ENCODE measurements at places on chromosomes 5 and 9.

DNA sequence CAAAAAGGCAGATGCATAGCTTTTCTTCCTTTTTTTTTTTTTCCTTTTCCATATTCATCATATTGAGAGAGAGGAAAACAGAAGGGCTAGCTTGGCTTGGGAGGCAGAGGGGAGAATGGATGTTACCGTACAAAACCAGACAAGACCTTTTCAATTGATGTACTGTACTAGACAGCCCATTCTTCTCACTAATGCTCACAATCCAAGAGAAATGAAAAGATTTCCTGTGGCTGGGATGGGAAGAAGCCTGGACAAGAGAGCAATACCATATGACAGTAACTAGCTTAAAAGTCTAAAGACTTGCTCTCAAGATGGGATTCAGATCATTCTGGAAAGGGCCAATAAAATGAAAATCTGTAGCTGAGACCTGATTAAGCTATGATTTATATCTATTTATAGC is 3.4 kb downstream of the CEMIP2 start:
- DNase-seq, result no peak

DNA sequence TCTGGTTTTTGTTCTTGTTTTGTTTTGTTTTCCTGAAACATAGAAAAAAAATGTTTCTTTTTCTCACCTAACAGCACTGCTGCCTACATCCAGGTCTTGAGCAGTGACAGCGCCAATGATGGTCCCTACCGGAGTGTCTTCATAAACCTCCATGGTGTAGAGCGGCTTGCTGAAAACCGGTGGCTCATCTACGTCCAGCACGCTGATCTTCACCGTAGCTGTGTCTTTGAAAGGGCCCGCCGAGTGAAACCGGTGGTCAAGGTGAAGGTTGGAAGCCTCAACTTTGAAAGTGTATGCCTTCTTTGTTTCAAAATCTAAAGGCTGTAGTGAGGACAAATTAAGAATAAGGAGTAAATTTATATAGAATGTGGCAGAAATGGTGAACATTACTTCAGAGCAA is 1051.0 kb downstream of the CDH12 start:
- DNase-seq, result no peak

DNA sequence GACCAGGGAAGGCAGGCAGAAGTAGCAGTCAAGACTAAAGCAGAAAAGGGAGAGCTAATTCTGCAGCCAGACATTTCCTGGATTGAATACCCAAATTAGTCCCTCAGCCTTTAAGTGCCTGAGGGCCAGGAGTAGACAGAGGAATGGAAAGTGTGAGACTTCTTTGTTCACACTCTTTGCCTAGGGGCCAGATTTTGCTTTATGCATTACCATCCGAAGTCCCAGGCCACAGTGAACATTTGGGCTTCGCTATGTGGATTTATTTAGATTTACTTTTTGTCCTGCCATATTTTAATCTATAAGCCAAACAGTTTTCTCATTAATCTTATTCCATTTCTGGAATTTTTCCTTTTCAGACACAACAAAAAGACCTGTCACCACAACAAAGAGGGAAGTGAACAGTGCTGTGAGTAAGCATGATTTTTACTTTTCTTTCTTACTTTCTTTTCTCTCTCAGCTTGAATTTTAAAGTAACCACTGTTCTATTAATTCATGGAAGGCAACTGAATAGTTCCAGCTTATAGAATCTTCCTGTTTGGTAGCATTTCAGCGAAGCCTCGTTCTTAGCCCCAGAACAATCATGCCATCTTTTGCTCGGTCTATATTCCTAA is 52.6 kb downstream of the PDCD1LG2 start:
- no peak for DNase-seq

DNA sequence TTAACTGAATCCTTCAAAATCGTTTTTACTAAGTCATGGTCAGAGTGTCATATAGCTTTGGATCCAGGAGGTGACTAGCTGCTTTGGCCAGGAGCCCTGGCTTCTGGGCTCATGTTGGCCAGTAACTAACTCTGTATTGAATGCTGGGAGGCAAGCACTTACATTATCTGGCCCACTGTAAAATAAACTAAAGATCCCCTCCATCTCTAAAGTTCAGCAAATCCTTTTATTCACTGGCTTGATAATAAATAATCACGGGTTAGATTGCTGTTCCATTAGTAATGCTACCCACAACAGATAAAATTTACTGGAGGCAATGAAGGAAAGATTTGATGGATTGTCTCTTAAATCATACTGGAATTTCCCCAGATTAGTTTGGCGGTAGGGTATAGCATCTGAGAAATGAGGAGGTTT is 382.2 kb upstream of the TLE4 start:
- no peak for DNase-seq

DNA sequence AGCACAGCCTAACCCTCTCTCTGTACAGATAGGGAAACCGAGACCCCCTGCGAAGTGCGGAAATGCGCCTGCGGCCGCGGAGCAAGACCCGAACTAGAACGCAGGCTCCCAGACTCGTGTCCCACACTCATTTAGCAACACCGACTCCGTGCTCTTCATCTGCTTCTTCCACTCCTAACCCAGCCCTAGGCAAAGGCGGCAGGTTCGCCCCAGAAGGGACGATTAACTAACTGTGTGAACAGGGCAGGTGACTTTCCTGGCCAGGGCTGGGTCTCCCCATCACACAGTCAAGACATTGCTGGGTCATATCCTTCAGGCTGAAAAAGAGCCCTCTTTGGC is 903 bp downstream of the CDX1 start:
- DNase-seq, result no peak

GRCh38 chr5:119255571-119256356 is 100.1 kb upstream of the TNFAIP8 start:
- no peak for DNase-seq

- no peak for DNase-seq
These were observed 35.8 kb downstream of the PPIC start for GRCh38 chr5:123000731-123001130.

DNA sequence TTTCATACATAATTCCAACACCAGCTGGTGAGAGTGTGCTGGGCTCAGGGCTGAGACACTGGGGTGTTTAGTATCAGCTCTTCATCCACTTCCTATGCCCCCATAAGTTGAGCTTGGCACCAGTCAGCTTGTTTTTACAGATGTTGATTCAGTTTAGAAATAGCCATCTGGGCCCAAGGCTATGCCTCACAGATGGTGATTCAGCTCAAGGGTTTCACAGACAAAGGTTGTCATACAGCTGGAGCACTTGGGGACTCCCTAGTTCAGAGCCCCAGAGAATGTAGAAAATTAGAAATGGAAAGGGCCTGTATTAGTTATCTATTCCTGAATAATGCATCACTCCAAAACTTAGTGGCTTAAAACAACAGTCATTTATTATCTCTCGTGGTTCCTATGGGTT is 10.3 kb upstream of the CRHBP start:
- DNase-seq, result no peak

DNA sequence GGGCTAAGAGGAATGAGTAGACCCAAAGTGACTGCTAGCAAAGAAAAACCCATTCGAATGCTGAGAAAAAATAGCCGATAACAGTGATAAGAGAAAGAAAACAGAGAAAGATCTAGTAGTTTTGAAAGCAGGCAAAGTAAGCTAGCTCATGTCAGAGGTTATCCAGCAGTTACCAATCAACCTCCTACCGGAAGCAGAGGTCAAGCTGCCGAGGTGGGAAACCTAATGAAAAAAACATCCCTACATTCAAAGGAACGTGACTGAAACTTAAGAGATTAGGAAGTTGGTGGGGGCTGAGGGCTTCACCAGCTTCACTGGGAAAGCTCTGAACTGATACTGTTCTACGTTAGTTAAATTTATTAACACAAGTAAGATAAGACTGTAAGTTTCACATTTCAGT is 32.6 kb downstream of the SSBP2 start:
- DNase-seq, result no peak

- no peak for DNase-seq
These were observed 219.3 kb downstream of the TSSK1B start for GRCh38 chr5:113215401-113216060.

DNA sequence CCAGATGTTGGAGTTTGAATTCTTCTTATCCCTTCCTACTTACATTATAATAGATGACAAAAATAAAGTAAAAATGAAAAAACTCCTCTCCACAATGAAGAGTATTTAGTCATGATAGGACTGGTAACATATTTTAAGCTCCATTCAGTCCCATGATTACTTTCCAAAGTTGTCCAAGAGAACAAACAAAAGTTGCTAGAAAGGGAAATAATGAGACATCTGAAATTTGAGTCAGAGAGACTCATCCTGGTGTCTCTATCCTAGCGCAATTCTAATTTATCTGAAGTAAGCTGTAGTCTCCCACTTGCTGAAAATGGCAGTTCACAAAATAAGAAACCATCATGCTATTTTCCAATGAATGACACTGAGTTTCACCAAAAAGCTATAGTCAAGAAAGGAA is 152.2 kb downstream of the BNC2 start:
- no peak for DNase-seq

DNA sequence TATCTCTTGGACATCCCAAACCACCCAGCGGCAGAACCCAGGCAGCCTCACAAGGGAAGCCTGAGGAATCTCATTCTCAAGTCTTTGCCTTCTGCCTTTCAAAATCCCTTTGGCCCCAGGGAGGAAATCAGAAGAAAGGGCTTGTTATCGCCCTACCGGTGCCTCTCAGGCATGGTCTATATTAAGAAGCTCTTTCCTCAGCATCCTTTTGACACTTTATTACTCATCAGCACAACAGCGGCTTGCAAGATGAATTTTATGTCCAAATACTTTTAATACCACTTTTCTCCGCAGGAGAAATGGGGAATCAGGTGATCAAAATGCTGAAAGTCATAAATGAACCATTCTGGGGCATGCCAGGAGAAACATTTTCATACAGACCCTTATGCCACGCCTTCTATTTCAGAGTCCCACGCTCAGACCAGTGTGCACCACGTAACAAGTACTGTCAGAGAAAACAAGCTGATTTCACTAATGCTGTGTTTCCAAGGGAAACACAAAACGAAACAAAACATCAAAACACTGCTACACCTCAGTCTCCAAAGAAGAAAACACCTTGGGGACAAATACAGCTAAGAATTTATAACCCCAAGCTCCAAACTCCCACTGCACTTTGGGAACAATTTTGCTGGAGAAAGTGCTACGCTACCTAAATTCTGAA is 30.0 kb downstream of the RAPGEF1 start:
- no peak for DNase-seq

GRCh38 chr5:142426129-142427014 is 101.6 kb upstream of the SPRY4 start:
- DNase-seq, result no peak

GRCh38 chr9:3508521-3509291 is 17.1 kb downstream of the RFX3 start:
- no peak for DNase-seq

All from activated CD8-positive, alpha-beta memory T cell treated with anti-CD3 and anti-CD28 coated beads for 1 hour (primary cell).